NCI-H345 (cell line): ENCODE measurements at places on chromosomes 3 and 15.

DNA sequence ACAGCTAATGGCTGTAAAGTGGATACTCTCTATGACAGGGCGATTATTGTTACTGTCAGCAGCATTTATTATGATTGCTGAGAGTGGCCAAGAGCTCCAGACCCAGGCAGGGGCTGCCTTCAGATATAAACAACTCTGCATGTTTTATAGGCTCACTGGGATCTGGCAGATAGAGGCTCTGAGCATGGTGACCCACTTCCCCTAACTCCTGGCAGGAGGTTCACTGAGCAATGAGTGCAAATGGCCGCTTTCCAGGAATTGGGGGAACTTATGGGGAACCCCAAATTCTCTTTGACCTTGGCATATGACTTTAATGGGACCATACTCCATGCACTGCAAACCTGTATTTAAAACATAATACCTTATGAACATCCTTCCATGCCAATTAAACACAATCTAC, 59.0 kb downstream of the SCN5A start:
- DNase-seq, result no peak

DNA sequence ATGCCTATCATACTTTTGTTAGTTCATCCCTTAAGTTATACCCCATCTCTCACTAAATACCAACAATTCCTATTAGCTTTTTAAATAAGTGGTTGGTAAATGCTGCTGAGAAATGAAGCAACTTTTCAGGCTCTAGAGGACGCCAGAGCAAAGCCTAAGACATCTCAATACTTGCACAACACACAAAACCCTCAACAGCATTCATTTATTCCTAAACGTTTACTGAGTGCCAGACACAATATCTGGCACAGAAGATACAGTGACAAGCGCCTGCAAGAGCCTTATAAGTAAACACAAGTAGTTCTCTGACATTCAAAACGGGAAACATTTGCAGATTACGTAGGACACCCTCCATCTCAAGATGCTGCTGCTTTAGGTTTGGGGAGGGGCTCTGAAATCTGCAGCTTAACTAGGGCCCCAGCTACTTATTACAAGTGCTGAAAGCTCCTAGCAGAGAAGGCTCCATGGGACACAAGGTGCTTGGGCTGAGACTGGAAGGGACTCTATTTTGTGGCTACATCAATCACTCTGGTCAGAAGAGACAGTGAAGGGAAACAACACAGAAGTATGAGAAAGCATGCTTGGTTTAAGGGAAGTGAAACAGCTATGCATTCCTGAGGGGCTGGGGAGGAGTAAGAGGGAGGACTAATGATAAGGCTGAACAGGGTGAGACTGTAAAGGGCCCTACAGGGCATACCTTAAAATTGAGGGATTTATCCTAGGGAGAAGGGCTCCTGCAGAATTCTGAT, 311.3 kb downstream of the PLCL2 start:
- DNase-seq, result no peak

- no peak for DNase-seq
Measured at GRCh38 chr3:162122405-162122804, 625.8 kb downstream of the OTOL1 start.

DNA sequence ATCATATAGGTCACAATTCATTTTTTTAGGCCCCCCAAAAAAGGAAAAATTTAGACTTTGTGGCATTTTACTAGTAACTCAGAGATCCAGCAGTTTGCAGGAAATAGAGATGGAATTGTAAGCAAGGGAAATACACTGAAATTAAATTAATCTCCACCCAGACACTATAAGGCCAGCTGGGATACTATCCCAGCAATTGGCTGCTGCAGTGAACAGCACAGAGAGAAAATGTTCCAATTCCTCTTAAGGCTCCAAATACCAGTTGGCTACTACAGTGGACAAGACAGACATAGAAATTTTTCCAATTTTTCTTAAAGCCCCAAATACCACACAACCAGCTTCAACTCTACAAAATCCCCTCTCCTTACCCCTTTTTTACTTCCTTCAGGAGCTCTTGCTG, 78.9 kb downstream of the ULK4 start:
- no peak for DNase-seq

- DNase-seq, result no peak
Measured at GRCh38 chr15:65264863-65265430, 21.7 kb downstream of the PARP16 start.

GRCh38 chr3:102016417-102016816, 167.1 kb downstream of the NFKBIZ start:
- DNase-seq, result no peak

- DNase-seq, result no peak
Measured at GRCh38 chr3:102570511-102570910, 135.7 kb downstream of the ZPLD1 start.

DNA sequence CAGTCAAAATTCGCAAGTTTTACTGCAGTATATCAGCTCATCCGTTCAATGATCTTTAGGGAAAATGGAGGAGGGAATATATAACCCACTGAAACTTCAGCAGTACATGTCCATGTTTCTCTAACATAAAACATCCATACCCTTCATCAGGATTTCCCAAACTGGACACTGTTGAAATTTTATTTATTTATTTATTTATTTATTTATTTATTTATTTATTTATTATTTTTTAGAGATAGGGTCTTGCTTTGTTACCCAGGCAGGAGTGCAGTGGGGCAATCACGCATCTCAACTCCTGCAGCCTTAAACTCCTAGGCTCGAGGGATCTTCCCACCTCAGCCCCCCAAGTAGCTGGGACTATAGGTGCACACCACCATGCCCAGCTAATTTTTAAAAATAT, 14.8 kb upstream of the HLTF start:
- no peak for DNase-seq

DNA sequence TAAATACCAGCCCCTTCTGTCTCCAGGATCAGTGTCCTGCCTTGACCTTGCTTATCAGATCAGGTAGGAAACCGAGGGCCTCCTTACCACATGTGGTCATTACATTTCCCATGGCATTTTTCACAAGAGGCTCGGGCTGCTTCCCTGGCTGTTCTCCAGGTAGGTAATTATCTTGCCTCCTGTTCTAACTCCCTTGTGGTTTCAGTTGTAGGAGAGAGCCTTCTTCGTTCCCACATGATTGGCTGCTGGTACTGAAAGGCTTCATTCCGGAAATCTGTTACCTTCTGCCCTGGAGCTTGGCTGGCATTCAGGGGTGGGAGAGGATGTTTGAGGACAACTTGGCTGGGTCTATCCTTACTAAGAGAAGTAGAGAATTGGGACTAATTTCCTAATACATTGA, 46.8 kb upstream of the RORA start:
- DNase-seq, result peak; percentile 38

DNA sequence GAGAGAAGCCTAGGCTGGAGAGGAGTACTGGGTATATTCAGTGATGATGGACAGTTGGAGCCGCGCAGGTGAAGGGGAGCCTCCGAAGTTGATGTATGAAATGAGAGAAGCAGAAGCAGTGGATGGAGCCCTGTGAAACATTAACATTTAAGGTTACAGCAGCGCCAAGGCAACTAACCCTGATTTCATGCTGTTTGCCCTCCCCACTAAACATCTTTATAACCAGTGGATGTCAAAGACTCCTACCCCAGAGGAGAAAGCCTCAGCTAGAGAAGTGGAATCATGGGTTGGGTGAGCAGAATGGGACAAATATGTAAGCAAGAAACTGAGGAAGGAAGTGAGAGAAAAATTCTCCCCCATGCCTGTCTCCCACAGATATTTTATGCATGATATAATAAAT, 92.0 kb upstream of the NMNAT3 start:
- no peak for DNase-seq

- DNase-seq, result no peak
Measured at GRCh38 chr3:10775259-10775658, 40.8 kb upstream of the SLC6A11 start.

GRCh38 chr3:113245761-113246161, 34.4 kb downstream of the BOC start:
- no peak for DNase-seq
